ENCODE measurements at places on chromosomes 3 and 15.

DNA sequence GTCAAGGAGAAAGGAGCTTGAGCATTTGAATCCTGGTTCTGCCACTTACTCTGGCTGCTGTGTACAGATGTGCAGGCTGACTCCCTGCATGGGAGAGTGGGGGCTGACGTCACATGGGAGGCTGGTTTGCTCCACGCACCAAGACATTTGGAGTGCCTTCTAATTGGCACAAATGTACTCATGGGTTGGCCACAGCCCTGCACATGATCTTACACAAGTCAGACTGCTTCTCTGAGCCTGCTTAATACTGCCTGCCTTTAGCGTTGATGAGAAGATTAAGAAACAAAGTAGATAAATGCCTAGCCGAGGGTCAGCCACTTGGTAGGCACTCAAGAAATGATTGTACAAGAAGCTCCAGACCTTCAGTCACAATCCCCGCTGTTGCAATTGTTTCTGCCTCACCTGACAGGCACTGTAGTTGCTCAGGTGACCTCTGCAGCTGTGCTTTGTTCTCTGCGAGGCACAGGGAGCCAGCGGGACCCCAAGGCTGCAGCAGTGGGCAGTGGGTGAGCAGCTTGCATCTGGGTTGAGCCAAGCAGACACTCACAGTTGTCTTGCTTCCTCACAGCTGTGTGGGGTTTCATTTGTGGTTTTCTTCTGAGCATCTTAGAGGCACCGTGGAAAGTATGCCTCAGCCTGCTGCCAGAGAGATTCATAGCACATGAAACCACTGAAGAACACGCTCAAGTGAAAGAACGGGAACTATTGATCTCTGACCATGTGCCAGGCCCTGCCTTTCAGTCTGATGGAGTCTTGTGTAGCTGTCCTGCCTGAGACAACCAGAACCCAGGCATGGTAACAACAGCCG lies 33.1 kb downstream of the GRK7 start:
- DNase-seq, result peak; percentile 55

DNA sequence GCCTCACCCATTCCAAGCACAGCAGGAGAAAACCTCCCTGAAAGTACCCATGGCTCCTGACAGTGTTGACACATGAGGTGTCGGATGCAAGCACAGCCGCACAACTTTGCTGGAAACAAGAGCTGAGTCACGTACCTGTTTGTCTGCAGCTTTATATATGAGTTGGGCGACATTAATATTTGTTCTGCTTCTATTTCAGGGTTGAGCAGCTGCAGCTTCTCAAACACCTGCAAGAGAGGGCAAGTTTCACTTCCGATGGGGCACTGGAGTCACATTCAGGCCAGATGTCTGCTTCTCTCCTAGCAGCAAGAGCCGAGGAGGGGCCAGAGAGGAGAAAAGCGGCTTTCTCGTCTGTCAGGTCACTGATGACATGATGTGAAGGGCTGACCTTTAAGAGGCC lies 88.0 kb downstream of the NUP210 start:
- DNase-seq, result no peak

GRCh38 chr3:84772841-84773240 lies 185.9 kb upstream of the CADM2 start:
- DNase-seq, result no peak

- no peak for DNase-seq
Measured at GRCh38 chr3:32018757-32019564, 37.4 kb downstream of the ZNF860 start.

DNA sequence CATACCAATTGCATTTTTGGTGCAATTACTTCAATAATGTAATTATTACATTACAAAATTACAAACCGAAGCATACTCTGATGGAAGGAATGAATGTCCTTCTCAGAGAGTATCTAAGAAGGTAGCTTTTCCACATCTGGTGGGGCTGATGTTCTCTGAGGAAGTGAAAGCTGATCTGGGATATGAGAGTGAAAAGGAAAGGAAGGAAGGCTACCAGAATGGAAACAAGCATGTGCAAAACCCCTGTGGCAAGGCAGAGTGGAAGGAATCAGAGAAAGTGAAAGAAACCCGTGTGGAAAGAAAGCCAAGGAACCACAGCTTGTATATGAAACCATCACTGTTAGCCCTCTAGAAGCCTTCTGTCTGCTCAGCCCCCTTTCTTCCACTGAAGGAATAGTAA lies 35.3 kb upstream of the GOLGA8A start:
- DNase-seq, result no peak

DNA sequence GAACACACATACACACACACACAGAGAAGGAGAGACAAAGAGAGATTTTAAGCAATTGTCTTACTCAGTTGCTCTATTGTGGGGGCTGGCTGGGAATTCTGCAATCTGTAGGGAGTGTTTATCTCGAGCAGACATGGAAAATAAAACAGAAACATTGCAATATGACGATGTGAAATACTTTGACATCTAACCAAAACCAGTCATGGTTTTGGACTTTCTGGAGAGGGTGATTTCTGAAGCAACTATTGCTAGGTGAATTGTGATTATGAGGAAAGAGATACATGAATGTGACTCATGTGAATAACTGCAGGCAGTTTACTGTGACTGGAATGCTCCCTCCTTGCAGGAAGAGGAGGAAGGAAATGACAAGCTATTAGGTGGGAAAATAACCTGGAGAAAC lies 12.3 kb upstream of the PHLDB2 start:
- no peak for DNase-seq

DNA sequence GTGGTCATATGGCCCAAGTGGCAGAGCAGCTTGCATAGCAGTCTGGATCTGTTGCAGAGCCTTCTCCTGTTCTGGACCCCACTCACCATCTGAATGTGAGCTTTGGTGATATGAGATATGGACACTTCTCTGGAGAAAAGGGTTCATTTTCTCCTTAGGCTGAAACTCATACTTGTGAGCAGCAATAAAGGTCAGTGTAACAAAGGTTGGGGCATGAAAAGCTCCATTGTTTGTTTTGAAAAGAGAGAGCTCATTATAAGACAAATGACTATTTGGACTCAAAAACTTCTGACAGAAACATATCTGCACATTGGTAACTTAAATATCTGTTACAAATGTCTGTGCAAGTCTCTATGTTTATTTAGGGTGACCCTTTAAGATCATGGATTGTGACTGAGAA lies 517.3 kb downstream of the MFSD1 start:
- no peak for DNase-seq

DNA sequence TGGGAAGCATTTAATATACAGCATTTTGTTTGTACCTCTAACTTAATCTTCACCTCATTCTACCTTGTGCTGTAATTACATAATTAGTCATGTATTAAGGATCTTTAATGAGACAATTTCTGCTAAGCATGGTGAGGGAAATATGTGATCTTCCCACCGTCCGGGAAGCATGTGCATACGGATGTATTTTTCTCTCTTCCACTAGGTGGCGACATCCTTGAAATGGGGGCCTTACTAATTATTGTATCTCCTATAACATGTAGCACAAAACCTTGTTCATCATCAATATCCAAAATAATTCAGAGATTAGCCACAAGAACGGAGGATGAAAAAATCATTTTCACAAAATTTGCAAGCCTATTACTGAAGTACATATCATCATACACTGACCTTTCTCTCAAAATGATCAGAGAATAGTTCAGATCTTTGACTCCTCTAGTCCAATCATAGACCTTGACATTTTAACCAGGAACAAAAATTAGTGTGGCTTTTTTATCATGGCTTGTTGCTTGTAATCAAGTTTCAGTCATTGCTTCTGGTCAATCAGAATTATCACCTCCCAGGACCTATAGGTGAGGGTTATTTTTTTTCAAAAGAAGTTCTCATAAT lies 148.9 kb upstream of the GBE1 start:
- DNase-seq, result peak; percentile 33

- no peak for DNase-seq
Measured at GRCh38 chr3:99640214-99640851, 1.9 kb downstream of the COL8A1 start.

DNA sequence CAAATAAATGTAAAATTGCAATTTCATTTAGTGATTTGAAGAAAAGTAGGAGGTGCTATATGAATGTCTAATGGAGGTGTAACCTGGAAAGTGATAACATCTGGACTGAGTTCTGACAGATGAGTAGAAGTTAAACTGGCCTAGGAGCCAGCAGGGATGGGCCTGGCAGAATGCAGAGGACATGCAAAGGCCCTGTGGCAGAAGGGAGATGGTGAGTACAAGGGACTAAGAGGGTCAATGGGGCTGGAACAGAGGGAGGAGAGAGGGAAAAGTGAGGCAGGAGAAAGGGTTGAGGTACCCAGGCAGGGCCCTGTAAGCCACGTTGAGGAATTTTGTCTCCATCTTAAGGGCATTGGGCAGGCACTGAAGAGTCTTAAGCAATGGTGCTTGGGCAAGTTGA lies 3.4 kb upstream of the PPP1R14D start:
- no peak for DNase-seq

- DNase-seq, result no peak
Measured at GRCh38 chr15:95024351-95024750, 793.0 kb downstream of the MCTP2 start.

DNA sequence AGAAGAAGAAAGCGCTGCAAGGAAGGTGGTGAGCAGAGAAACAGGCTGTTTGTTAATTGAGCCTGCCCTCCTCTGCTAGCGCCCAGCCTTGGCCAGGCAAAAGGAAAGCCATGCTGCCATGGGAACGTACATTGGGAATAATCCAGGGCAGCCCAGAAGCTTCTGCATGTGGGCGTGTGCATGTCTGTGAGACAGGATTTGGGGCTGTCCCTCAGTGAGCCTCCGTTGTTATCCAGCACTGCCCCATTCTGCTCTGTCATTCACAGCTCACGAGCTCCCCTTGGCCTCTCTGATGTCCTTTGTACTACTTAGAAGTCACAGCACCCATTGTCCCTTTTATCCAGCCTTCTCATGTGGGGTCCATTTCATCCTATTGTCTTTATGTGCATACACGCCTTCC lies 239.1 kb upstream of the ROPN1 start:
- no peak for DNase-seq

DNA sequence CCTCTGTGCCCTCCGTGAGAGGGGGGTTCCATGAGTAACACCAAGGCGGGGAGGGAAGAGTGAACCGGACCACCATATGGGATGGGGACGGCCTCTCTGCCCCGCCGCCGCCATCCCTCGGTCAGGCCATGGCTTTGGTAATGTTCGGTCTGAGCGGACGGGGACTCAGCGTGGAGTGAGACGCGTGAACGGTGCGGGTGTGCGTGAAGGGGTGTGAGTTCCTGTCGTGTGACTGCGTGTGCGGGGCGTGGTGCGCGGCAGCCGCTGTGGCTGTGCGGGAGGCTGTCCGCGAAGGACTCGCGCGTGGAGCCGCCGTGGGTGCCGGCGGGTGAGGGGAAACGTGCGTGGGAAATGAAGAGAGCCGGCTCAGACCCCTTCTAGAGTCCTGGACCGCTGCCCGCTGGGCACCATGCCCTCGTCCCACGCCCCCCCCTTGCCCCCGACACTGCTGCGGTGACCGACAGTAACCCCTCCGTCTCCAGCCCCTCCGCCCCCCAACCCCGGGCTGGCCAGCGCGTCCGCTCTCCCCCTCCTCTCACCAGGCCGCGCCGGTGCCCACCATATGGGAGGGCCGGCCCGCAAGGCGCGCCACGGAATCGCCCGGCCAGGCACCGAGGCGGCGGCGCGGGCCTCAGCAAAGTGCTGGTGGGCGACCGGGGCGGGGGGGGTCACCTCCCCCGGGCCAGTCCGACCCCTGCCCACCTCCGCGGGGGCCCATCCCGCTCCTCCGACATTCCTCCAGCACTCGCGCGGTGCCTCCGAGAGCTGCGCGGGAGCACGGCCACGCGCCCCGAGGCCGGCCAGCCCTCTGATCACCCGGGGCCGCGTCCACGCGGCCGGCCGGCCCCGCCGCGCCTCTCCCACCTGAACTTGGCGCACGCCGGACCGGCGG lies 589 bp downstream of the KLF15 start:
- peak; percentile 44 for DNase-seq

GRCh38 chr15:90000186-90001001 lies 730 bp upstream of the ZNF710 start:
- peak; percentile 21 for DNase-seq

DNA sequence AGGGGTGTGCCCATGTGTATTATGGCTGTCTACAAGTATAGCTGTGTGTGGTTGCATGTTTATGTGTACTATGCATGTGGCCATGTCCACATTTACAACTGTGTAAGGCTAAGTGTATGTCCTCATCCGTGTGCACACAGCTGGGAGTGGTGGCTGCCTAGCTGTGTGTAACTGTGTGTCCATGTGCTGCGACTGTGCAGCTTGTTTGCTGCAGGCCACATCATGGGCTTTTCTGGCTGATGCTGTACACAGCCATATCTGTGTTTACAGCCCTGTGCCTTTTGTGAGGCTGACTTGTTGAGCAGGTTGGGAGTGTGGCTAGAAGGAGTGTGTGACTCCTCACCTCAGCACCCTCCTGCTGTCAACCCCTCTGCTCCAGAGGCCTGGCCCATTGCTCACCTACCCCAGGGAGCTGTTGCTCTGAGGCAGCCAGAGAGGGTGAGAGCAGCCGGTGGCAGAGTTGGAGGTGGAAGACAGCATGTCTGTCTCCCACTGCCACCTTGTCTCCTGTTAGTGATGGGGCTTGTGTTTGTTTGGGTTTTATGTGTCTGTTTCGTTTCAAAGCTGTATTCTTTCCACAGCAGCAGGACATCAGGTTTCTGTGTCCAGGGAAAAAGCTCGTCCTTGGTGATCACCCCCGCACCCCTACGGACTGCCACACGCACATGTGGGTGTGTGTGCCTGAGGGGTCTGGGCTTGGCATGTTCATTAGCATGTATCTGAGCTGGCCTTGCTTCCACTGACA lies 1.4 kb upstream of the GRM2 start:
- no peak for DNase-seq

- DNase-seq, result no peak
Measured at GRCh38 chr15:38698254-38698653, 133.6 kb upstream of the RASGRP1 start.

- DNase-seq, result no peak
Measured at GRCh38 chr15:70382009-70382749, 284.5 kb upstream of the TLE3 start.

DNA sequence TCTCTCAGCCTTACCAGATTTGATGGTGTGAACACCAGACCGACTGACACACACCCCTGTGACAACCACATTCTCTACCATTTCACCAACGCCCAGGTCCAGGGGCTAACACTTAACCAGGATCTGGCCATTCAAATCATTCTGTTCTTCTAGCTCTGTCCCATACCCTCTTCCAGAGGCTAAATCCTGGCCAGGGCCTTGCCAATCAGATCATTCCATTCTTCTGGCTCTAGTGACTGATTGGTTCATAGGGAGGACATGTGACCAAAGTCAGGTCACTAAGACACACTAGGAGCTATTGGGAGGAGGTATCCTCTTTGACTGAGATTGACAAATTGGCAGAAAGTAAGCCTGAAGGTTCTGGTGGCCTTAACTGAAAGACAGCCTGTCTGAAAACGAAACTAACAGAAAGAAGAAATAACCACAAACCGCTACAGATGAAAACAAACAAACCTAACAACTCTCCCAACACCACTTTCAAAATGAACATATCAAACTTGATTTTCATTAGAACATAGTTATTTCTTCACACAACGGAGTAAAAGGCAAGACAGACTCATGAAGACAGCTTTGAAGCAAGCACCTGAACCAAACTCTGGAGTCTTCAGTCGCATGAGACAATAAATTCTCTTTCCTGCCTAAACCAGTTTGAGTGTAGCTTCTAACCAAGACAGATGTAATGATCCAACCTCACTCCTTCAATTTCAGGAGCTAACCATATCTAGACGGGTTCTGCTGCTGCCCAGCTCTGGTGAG lies 68.5 kb downstream of the TRANK1 start:
- DNase-seq, result no peak
